Mammary epithelial cell (primary cell): ENCODE measurements at places on chromosomes 2 and 18. TPM values are rescaled to one million over a fixed set of nuclear protein-coding genes. Genes with fewer than 3 reads are reported as not detected.

The KCNE4 gene
- 0.33 TPM for total RNA-seq

The ATL2 gene
- 89.9 TPM for total RNA-seq

The RAX gene
- not detected for total RNA-seq

The LYPD6B gene
- total RNA-seq: 0.33 and 2.1 TPM in 2 replicates

The LYG2 gene
- not detected for total RNA-seq

The CGREF1 gene
- 6.8 TPM for total RNA-seq

The PRSS56 gene
- not detected in 2 replicates for total RNA-seq

The C2orf92 gene
- 1.5 TPM for total RNA-seq

The PDE1A gene
- total RNA-seq: not detected

The NPPC gene
- not detected in 2 replicates for total RNA-seq

The LRATD1 gene
- 6.8 and 8.2 TPM in 2 replicates for total RNA-seq

The FAM237A gene
- total RNA-seq: not detected in 2 replicates

The SH3RF3 gene
- total RNA-seq: 0.33 and 0.45 TPM in 2 replicates

The ANKRD30BL gene
- not detected in 2 replicates for total RNA-seq

The CHAC2 gene
- total RNA-seq: 6.8 TPM

The MROH2A gene
- 0.50 TPM for total RNA-seq

The IL36G gene
- total RNA-seq: not detected

The SERPINB10 gene
- total RNA-seq: not detected in 2 replicates

The D2HGDH gene
- total RNA-seq: 13.8 TPM

The LHCGR gene
- total RNA-seq: not detected in 2 replicates

The ASPRV1 gene
- total RNA-seq: 0.17 TPM

The G6PC2 gene
- total RNA-seq: not detected
